Cortex of kidney (tissue), 1 donor: ENCODE measurements at places on chromosomes 1 and 21.

DNA sequence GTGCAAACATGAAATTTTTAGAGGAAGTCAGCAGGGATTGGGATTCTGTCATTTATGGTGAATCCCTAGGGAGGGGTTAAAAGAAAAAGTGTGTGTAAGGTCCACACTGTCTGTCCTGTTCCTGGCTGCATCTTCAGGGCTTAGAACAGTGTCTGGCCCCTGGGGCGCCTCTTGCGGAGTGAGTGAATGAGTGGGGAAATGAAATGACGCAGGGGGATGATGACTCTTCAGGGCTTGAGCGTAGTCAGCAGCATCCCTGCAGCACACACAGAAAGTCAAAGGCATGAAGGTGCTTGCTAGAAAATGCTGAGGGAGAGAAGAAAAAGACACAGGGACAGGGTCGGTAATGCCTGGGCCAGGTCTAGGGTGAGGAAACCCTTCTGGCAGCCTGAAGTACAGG lies 57.8 kb downstream of the PGBD5 start:
- no peak for DNase-seq

DNA sequence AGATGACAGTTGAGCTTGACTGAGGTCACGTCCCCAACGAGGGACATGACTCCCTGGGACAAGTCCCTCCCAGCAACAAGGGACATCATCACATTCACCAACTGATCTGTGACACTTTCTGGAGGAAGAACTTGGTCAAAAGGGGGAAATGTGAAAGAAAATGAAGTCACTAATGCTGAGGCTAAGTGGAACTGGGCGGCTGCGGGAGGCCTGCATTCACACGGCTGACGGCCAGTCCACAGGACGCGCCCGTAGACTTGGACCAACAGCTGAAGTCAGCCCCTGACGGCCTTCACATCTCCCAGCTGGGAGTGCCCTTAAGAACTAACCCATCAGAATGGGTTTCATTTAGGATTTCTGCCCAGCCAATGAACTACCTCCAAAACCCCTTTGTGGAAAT lies 26.6 kb downstream of the POFUT2 start:
- no peak for DNase-seq

- no peak for DNase-seq
Observed at GRCh38 chr1:106266786-106267185, 789.7 kb upstream of the PRMT6 start.

DNA sequence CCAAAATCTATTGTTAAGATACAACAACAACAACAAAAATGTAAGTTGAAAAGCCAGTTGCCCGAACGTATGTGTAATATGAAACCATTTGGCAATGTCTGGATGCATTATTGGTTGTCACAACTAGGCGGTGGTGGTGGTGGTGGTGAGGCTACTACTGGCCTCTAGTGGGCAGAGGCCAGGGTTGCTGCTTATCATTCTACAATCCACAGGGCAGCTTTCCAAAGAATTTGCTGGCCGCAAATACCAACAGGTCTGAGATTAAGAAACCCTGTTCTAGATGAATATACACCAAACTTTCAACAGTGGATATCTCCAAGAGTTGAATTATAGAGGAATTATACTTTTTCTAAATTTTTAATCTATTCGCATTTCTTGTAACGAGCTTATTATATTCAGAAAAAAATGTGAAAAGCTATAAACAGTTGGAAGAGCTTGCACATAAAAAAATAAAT lies 26.8 kb upstream of the ZNF697 start:
- DNase-seq: no peak

DNA sequence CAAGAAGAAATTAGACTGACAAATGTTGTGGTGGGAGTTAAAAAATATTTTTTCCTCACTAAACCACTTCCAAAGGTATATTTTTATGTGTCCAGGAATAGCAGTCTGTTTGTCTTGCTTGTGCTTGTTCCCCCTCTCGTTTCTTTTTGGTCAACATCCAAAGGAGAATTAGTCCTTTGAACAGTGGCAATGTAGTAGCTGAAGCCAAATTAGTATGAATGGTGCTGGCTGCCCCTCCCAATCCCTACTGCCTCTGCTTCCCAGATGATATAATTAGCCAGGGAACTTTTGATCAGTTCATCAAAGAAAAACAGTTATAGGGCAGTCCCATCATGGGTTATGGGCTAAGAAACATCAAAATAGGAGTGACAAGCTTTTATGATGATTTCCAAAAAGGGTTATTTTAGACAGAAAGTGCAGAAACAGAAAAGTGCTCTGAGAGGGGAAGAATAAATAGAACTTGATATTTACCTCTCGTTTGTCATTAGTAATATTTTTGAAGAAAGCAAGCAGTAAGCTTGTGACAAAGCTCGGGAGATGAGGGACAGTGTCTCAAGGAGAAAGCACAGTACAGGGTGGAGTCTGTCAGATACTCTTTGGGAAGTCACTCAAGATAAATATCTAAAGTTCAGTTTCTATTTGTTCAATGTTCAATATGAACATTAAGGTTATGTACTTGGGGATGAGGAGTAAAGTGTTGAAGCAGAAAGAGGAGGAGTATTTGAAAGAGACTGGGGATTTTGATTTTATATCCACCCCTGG lies 239.1 kb downstream of the HLX start:
- DNase-seq: no peak

- no peak for DNase-seq
Observed at GRCh38 chr1:1082776-1083415, 8.8 kb upstream of the RNF223 start.

DNA sequence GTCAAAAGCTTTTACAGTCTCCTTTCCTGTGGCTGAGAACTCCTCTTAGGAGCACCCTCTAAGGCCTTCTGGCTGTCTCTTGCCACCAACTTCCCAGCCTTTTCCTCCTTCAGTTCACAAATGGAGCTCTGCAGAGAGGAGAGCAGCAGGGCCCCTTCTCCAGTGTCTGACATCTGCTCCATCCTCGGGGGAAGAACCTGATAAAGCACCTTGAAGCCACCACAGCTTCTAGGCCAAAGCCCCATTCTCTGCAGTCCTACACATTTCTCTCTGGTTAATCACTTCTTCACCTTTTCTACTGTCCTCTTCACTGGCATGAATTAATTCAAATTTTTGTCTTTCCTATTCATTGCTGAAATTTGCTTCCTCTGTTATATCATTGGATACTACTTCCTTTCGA lies 378.1 kb upstream of the POU3F1 start:
- no peak for DNase-seq

DNA sequence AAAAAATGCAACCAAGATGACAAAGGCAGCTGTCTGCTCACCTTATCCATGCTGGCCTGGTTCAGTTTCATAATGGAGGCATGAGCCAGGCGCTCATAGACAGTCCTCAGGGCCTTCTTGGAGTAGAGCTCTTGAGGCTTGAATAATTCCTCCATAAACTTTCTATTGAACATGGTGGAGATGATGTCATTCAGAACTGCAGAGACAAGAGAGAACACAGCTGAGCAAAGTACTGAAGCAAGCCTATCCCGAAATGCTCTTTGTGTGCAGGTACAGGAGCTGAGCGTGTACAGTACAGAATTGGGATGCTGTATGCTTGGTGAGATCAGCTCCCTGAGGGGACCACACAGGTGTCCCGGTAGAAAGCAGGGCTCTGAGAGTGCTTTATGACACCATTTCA lies 11.5 kb downstream of the OSCP1 start:
- no peak for DNase-seq

DNA sequence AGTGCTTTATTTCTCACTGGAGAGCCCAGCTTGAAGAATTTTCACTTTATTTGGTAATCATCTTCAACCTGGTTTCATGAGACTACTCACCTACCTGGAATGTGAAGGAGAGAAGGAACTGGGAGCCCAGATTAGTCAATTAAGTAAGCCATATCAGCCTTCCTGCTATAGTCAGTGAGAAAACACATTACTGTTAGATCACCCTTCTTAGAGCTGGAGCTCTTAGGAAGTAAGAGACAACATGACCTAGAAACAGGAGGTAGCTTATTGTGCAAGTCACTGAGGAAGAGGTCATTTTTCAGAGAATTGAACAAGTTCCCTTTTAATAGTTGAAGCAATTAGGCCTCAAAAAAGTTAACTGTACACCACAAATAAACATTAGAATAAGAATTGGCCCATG lies 49.2 kb upstream of the TEKT2 start:
- DNase-seq: no peak

DNA sequence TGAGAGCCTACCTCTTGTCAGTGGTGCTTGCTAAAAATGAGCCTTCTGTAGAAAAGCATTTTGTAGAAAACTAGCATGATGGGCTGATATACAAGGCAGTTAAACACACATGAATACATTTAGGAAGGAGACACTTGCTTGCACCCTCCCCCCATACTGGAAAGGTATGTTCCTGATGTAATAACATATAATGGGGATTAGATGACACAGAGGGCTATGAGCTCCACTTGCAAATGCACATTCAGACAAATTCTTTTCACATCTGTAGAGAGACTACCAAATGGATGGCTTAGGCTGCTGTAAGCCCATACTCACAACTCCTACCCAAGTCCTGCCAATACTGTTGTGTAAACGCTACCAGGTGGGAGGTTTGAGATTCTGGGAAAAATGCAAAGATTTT lies 634.0 kb downstream of the SMYD3 start:
- DNase-seq: no peak

DNA sequence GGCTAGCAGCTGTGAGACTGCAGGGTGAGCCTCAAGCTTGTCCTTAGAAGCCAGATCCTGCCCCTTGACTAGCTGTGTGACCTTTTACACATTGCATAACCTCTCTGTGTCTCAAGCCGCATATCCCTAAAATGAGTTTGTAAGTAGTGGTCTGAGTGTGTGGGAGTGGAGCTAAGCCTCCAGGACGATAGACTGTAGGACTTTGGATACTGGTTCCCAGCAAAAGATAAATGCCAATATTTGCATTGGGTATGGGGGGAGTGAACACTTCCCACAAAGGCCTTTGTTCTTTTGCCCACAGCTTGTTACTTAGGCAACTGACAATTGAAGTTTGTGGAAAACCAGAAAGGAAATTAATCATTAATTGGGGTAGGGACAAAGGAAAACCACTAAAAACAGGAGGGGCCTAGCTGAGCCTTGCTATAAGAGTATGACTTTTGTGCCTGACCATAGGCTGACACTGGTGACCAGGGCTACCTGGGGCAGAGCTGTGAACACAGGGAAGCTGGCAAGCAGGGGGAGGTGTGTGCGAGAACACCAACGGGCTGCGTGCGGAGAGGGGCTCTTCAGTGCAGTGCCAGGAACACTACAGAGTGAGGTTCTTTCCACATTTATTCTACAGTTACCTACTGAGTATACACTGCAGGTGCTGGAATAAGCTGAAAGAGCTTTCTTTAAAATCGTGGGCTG lies 102.4 kb upstream of the ETV3 start:
- no peak for DNase-seq

DNA sequence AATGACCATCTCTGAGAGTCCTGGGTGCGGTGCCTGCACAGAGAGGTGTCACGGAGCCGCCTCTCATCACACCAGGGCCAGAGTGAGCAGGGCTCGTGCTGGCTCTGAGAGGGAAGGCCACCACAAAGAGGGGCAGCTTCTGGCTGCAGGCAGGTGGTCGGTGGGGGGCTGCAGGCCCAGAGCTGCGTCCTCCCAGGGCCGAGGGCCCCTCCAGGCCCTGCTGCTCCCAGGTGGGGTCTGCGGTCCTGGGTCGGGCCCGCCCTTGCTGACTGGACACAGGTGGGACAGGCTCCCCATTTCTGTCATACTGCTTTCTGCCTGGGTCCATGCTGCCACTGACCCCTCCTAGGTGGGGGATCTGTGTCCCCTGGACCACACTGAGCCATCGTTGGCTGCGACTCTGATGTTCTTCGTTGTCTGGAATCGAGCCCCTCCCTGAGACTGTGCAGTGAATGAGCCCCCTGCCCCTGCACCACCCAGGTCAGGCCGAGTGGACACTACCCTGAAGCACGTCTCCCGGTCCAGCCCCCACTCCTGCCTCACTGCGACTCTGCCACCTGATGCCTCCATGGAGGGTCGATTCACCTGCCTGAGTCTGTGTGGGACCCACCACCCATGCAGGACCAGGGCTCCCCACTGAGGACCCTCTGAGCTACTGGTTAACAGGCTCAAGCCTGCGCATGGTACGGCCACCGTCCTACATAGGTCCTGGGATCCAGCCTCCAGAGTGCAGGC lies 332.0 kb upstream of the VAMP3 start:
- no peak for DNase-seq
